ENCODE measurements at places on chromosomes 5 and 9.

- no peak for DNase-seq
Observed at GRCh38 chr9:35798658-35799374, 7.4 kb downstream of the NPR2 start.

DNA sequence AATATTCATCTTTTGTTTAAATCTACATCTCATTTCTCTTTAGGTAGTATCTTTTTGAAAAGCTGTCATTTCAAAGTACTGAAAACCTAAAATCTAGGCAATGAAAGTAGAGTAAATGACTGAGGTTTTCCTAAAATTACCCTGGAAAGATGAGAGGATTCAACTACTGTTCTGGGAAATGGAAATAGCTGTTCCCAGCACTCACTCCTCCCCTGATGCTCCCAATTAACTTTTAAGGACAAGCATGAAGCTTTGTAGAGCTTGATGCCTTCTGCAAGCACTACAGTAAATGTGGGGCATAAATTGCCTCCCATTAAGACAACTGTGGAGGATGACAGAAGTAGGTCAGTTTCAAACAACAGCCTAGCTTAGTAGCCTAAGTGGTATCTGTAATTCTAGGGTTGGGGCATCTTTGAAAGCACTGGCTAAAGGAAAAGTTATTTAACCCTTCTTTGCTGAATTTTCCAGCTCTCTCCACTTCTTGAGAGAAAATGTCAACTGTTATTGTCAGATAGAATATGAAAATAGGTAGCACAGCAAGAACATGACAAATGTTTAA, 100.2 kb upstream of the GNA14 start:
- DNase-seq: no peak

- no peak for DNase-seq
Observed at GRCh38 chr5:135587721-135588663, 9.2 kb upstream of the CXCL14 start.

- no peak for DNase-seq
Observed at GRCh38 chr9:15100571-15100970, 190.3 kb upstream of the FREM1 start.

DNA sequence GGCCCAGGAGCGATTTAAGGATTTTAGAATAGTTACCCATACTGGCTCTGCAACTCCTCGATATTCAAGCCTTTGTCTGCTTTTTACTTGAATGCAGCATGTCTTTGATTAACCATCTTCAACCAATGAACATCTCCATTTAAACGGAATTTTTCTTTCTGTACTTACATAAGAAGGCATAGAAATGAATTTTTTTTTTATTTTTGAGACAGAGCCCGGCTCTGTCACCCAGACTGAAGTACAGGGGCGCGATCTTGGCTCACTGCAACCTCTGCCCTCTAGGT, 825 bp upstream of the RIOK2 start:
- no peak for DNase-seq

- DNase-seq: no peak
Observed at GRCh38 chr9:125985998-125986655, 239.0 kb downstream of the PBX3 start.

GRCh38 chr5:174903172-174903732, 178.9 kb downstream of the MSX2 start:
- no peak for DNase-seq

DNA sequence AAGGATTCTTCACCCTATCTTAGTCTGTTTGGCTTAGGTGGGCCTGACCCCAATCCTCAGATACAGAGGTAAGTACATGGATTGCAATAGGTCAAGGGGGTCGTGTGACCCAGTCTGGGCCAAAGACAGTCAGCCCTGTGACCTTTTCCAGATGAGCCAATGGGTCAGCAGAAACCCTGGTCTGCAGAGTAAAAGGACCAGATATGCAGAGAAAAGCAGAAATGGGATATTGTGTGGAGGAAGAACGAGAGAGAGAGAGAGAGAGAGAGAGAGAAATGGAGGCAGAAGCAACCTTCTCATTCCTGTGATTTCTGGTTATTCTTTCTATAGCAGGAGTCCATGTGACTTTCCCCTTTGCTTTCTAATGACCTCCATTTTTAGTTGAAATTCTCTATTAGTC, 40.4 kb upstream of the CRB2 start:
- no peak for DNase-seq

- peak; percentile 33 for DNase-seq
Observed at GRCh38 chr9:91954841-91955471, 4.9 kb upstream of the ROR2 start.

GRCh38 chr5:76787237-76787636, 31.6 kb upstream of the F2RL1 start:
- DNase-seq: peak; percentile 27

GRCh38 chr9:114414346-114414745, 26.6 kb upstream of the AKNA start:
- DNase-seq: no peak

DNA sequence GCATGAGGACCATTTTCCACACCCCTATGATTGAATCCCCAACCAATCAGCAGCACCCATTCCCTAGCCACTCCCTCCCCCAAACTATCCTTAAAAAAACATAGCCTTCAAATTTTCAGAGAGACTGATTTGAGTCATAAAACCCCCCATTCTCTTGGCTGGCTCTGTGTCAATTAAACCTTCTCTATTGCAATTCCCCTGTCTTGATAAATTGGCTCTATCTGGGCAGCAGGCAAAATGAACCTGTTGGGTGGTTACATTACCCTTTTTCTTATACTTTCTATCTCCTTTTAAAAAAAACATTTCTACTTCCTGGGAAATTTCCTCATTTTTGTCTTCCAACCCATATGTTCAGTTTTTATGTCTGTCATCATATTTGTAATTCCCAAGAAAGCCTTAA, 220.2 kb downstream of the PDZD2 start:
- no peak for DNase-seq

- no peak for DNase-seq
Observed at GRCh38 chr9:94017939-94018531, 62.9 kb upstream of the BARX1 start.

- no peak for DNase-seq
Observed at GRCh38 chr9:104091708-104092107, 2.4 kb upstream of the SMC2 start.

GRCh38 chr5:163089230-163089629, 348.2 kb upstream of the CCNG1 start:
- no peak for DNase-seq

DNA sequence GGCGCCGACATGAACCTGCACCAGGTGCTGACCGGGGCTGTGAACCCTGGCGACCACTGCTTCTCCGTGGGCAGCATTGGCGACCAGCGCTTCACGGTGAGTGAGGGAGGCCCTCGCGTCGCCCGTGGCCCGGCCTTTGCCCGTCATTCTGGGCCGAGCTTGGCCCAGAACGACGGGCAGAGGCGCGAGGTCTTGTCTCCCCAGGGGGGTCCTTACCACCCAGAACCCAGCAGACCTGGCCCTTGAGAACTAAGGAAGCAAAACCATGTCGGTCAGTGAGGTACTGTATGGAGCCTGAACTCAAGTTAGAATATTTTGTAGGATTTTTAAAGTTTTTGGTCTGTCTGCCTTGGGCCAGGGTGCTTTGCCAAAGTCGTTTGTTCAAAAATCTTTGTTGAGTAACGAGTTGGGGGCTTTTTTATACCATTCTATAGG, 691 bp downstream of the DMXL1 start:
- DNase-seq: peak; percentile 23

GRCh38 chr5:41794471-41794870, 75.8 kb downstream of the OXCT1 start:
- DNase-seq: peak; percentile 56

DNA sequence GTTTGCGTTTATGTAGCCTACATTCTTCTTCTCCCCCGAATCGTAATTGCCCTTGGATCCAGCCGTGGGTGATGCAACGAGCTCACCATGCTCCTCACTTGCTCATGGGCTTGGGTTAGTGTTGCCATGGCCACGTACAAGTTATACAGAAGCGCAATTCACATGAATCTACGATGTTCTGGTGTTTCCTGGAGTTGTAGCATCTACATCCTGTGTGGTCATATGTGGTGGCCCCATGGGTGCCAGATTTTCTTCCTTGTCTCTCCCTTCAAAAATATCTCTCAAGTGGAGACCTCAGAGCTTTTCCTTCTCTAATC, 115.3 kb downstream of the TLE4 start:
- DNase-seq: no peak

DNA sequence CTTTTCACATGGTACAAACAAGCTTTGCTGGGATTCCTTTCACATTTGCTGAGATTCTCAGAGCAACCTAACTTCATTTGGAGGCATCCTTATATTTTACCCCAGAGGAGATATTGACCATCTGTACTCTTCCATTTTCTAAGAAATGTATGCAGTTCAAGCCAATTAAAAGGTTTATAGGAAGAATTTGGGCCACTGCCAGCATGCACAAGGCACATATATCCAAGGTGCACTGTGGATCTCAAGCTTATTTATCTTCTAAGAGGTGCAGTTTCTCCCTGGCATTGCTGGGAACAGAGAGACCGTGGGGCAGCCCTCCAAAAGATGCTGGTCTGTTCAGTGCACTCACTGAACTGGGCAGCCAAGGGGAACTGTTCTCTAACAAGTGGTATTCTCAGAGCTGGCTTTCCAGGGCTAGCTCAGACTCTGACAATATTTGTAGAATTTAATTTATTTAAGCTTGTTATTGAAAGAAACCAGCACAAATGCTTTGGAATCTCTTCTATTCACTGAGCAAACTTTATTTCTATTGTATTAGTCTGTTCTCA, 213.3 kb downstream of the TENT4A start:
- DNase-seq: no peak

GRCh38 chr5:14173377-14174229, 30.5 kb downstream of the TRIO start:
- no peak for DNase-seq

GRCh38 chr9:132301521-132301920, 53.3 kb downstream of the SETX start:
- no peak for DNase-seq

- no peak for DNase-seq
Observed at GRCh38 chr9:117907420-117907819, 203.2 kb downstream of the TLR4 start.

DNA sequence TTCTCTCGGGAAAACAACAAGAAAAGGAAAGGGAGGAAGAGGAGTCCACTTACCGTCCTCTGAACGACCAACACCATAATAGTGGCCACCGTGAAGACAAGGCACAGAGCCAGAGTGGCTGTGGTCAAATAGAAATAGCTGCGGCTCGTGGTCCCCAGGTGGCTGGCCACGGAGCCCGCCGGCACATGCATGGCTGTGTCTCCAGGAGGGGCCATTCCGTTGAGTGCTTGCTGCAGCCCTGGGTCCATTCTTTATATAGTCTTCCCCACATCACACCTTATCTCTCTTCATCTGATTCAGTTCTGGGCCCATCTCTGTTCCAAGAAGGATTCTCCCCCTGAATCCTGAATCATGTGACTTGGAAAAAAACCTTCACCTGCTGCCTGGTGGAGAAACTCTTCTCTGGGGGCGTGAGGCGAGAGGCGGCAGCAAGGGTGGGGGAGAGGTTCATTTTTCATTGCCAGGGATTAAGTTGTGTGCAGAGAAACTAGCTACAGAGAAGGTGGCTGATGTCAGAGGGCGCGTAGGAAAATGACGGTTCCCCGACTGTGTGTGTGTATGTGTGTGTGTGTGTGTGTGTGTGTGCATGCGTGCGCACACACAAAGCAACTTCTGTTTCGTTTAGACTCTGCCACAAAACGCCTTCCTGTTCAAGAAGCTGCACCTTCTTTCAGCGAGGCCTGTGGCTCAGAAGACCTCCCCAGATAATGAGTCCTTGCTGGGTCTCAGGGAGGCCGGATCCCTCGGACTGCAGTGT, at the start of gene TNFSF8:
TSS of gene TNFSF8 (minus strand) at position 536 of the 757 bp plus-strand sequence. CDS start at position 248, 288 bp downstream.
- DNase-seq: no peak

DNA sequence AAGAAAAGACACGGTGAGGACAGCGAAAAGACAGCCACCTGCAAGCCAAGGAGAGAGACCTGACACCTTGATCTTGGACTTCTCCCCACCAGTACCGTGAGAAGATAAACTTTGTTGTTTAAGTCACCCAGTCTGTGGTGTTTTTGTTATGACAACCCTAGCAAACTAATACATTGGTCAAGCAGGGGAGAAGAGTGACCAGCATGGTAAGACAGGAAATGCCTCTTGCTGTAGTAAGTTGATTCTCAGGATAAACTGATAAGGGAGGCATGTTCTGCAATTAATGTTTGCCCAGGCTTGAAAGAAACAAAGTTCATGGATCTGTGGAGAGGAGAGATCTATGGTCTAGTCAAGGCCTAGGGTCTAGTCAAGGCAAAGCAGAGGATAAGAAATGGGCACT, 801.2 kb downstream of the MAT2B start:
- peak; percentile 21 for DNase-seq

DNA sequence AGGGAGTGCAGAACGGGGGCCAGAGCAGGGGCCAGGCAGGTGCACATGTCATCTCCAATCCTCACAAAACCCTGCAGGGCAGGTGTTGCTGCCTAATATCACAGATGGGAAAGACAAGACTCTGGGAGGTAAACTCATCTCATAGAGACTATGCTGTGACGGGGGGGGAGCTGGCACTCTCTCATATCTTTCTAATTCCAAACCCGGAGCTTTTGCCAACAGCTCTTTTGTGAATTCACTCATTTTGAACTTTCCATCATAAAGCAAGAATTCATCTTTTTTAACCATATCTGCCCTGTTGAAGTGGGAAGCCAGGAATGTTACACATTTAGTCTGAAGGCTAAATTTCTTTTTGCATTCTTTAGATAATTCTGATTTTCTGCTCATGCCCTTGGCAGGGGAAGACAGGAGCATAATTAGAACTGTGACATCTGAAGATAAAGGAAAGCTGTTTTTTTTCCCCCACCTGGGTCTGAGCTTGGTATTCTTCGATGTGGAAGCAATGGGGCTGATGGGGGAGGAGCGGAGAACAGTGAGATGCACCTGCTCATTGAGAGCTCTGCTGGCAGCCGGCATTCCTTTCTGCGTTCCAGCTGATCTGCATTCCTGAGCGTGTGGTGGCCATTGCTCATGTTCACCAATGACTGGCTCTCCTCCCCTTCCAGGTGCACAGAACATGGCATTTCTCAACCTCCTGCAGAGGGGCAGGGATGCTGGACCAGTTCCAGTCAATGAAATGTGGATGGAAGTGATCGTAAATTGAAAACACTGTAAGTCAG, 159.2 kb downstream of the NSG2 start:
- no peak for DNase-seq

GRCh38 chr5:95729115-95730010, 1.8 kb upstream of the RHOBTB3 start:
- DNase-seq: no peak

- DNase-seq: no peak
Observed at GRCh38 chr9:84357275-84357674, 16.7 kb upstream of the SLC28A3 start.

GRCh38 chr9:15390201-15390600, 32.5 kb upstream of the SNAPC3 start:
- no peak for DNase-seq

DNA sequence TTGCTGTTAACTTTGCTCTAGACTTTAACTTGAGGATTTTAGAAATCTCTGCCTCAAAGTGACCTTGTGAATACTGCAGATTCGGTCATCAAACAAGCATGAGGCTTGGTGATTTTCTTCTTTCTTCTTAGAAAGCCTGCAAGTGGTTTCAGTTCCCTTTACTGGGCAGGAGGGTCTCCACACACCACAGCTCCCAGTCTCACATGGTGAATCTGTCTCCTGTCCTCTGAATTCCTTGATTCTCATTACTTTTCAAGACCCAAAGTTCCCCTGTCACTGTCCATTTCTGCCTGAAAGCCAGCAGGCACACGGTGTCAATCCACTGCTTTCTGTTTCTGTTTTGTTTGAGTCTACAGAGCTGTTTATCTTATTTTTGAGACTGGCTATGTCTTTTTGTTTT, 14.1 kb downstream of the HSPB3 start:
- no peak for DNase-seq
